Activated naive CD4-positive, alpha-beta T cell (primary cell): ENCODE measurements at places on chromosomes 12 and 14.

DNA sequence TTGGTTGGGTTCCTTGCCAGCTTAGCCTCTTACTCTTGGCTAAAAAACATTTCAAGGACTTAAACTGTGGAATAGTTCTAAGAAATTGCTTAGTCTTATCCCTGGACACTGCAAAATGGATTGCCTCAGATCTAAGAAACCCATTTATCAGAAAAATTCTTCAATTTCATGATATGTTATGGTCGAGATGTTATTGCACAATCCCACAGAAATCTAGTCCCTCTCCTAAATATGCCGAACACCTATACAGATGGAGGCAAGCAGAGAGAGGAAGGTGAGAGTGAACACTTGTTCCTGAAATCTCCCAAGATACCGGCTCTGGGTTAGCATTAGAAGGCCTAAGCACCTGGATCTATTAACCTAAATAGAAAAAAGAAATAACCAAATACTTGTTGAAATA, 267.2 kb downstream of the PAWR start:
- no peak for DNase-seq

DNA sequence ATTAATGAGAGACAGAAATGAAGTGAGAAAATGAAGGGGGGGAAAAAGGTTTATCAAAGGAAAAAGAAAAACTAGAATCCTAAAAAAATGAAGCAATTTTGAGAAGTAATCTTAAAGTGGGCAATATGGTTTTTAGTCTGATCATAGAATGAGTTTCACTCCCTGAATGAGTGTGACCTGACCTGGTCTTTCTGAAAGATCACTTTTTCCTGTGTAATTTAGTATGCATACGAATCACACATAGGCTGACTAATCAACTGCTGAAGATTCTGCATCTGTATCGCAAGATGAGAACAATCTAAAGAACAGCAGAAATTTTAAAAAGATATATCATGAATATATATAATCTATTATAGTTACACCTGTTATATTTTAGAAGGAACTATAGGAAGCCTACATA, 11.3 kb downstream of the GNPTAB start:
- DNase-seq = no peak

- DNase-seq = no peak
Observed at GRCh38 chr14:104394409-104394851, 185.1 kb upstream of the C14orf180 start.

DNA sequence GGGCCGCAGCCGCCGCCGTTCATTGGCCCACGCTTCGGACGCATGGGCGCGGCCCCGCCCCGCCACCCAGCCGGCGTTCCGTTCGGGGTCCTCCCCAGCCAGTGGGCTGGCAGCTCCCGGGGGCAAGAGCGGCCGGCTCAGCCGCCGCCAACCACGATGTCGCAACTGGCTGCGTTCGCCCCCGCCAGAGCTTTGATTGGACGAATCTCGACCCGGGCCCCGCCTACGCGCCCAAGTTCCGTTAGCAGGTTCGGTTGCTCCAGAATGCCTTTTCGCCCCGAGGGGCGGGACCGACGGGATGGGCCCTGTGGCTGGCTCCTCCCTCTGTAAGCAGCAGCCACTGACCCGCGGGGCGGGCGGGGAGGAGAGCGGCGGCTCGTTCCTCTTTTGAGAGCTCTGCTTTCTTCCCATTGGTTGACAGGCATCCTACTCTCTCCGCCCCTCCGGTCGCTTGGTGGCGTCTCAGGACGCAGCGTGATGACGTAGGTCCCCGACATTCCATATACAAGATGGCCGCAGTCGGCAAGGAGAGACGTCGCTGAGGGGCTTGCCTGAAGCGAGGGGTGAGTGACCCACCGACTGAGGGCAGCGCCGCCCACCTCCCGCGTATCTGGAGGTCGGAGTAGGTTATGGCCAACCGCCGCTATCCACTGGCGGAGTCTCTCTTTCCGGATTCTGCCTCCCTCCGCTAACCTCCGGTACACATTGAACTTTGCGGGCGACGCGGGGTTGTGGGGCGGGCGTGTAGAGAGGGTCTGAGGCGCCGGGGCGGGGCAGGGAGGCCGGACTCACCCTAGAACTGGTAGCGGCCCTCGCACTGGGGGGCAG, at the start of gene CCNK:
Gene CCNK, plus strand, starts transcription at position 493 of the 828 bp plus-strand sequence. CDS start 11,269 bp downstream, outside the sequence.
- peak; percentile 99 for DNase-seq

DNA sequence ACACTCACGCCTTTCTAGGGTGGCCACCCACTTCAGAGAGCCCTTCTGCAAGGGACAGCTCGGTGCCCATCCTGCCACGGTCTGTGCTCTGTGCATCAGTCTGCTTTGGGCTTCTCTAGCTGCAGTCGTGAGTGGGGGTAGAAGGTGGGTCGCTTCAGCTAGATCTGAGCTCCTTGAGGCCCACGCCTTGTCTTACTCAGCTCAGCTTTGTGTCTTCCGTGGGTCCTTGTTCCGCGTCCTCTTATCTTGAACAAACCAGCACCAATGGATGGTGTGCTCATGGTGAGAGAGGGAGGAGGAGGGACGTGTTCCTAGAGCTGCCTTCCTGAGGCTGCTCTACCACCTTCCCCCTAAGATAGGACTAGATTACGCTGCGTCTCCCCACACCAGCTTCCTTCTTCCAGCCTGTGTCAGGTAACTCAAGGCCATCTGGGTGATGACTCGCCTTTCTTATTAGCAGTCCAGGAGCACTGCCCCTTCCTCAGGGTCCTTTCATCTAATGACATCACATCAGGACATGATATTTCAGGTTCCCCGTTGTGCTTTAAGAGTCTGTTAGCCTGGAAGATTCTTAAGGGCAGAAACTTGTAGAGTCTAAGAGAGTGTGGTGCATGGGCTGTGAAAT, 118.8 kb downstream of the TSPAN9 start:
- no peak for DNase-seq

- no peak for DNase-seq
Observed at GRCh38 chr12:65810036-65810435, 14.2 kb upstream of the HMGA2 start.

DNA sequence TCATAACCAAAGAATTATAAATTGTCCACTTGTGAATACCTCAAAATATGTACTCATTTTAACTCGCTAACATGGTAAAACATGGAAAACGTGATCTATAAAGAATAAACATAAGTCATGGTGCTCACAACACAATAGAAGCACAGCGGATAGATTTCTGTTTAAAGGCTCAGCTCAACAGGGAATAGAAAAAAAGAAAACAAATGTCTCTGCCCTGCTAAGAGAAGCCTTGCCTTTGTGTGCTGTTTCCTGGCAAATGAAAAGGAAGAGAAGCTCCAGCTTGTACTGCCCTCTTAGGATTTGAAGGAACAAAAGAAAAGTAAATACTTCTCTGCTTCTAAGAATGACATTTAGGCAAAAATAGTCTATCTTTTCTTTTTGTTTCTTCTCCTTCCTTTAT, 121.0 kb upstream of the KRR1 start:
- DNase-seq = no peak

DNA sequence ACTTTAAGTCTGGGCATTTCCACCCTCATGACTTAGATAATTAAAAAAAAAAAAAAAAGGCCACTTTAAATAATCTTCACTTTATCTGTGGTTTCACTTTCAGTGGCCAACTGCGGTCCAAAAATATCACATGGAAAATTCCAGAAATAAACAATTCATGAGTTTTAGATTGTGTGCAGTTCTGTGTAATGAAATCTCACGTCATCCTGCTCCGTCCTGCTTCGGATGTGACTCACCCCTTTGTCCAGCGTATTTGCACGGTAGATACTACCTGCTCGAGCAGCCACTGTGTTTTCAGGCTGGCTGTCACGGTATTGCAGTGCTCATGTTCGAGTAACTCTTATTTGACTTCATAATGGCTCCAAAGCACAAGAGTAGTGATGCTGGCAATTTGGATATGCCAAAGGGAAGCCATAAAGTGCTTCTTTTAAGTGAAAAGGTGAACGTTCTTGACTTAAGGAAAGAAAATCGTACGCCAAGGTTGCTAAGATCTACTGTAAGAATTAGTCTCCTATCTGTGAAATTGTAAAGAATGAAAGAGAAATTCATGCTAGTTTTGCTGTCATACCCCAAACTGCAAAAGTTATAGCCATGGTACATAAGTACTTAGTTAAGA, 2.4 kb downstream of the E2F7 start:
- no peak for DNase-seq

DNA sequence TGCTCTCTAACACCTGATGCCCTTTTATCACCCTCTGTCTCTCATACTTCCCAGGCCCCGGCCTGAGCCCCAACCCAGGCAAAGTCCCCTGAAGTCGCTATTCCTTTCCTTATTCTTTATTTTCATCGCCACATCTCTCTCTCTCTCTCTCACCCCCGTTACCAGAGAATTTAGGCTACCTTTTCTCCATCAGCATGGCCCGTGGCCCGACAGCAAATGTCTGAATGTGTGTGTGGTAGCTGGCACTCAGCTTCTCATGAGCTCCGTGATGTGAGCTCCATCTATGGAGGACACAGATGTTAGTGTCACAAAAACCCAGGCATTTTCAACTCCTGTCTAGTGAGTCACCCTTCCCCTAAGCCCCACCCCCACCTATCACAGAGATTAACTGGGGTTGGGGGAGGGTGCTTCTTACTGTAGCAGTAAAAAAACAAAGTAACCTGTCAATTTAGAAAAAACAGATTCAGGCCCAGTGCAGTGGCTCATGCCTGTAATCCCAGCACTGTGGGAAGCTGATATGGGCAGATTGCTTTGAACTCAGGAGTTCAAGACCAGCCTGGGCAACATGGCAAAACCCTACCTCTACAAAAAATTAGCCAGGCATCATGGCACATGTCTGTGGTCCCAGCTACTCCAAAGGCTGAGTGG, 53.8 kb downstream of the VCPKMT start:
- no peak for DNase-seq

GRCh38 chr14:97036086-97036852, 239.1 kb downstream of the VRK1 start:
- no peak for DNase-seq

DNA sequence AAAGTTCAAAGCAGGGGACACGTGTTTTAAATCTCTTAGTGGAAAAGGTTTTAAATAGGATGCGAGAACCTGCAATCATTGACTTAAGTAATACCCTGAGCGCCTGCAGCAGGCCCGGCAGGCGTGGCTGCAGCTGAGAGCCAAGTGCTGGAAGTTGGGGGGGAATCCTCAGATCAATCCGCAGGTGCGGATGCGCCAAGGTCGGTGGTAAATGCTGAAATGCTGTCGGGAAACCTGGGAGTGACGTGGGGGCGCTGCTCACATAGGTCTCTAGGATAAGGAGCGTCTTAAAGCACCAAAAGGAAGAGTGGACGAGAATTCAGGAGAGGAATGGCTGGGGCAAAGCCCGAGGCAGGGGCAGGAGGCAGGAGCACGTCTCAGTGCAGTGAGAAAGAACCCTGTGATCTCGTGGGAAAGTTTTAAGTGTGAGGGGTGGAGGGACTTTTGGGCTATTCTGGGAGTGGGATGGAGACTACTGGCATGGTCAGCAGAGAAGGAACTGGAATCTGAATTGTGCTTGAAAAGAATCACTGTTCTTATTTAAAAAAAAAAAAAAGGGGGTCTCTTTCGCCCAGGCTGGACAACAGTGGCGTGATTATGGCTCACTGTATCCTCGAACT, 883 bp upstream of the CDCA4 start:
- no peak for DNase-seq

- no peak for DNase-seq
Observed at GRCh38 chr12:66838366-66838765, 159.5 kb upstream of the GRIP1 start.

GRCh38 chr14:68899033-68899603, 80.0 kb downstream of the ACTN1 start:
- no peak for DNase-seq

GRCh38 chr12:125114365-125115141, 49.3 kb downstream of the AACS start:
- DNase-seq = no peak

GRCh38 chr12:13041224-13041623, 3.0 kb upstream of the FAM234B start:
- no peak for DNase-seq

- no peak for DNase-seq
Observed at GRCh38 chr12:75622492-75622891, 111.1 kb upstream of the KRR1 start.

DNA sequence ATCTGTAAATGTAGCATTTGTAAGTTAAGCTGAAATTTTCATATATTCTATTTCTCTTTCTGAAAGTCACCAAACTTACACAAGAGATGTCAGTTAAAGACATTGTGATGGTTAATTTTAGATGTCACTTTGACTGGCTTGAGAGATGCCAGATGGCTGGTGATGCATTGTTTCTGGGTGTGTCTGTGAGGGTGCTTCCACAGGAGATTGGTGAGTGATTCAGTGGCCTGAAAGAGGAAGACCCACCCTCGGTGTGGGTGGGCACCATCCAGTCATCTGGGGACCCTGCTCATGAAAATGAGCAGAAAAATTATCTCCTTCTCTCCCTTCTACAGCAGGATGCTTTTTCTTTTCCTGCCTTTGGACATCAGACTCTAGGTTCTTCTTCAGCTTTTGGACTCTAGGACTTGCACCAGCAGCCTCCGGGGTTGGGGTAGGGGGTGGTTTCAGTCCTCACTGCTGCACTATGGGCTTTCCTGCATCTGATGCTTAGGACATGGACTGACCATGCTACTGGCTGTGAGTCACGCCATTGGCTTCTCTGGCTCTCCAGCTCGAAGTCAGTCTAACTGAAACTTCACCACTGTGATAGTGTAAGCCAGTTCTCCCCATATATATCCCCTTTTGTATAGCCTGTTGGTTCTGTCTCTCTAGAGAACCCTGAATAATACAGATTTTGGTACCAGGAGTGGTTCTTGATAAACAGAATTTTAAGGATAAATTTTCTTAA, 20.9 kb downstream of the PDE6H start:
- DNase-seq = no peak

GRCh38 chr12:128813392-128813791, 10.4 kb downstream of the SLC15A4 start:
- DNase-seq = no peak

DNA sequence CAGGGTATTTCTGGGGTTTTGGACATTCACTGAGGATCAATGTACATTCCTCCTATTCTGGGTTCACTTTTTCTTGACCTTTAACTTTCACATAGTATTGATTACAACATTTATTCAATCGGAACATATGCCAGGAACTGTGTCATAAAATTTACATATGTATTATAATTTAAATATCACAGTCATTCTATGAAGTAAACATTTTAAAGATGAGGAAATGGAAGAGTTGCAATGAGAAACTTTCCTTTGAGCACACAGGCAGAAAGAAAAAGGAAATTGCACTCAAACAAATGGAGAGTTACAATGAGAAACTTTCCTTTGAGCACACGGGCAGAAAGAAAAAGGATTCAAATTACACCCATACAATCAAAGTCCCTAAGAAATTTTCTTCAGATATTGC, 3.1 kb downstream of the MUCL1 start:
- no peak for DNase-seq
